Epithelial cell of prostate (primary cell): ENCODE measurements at places on chromosomes 4 and X.

DNA sequence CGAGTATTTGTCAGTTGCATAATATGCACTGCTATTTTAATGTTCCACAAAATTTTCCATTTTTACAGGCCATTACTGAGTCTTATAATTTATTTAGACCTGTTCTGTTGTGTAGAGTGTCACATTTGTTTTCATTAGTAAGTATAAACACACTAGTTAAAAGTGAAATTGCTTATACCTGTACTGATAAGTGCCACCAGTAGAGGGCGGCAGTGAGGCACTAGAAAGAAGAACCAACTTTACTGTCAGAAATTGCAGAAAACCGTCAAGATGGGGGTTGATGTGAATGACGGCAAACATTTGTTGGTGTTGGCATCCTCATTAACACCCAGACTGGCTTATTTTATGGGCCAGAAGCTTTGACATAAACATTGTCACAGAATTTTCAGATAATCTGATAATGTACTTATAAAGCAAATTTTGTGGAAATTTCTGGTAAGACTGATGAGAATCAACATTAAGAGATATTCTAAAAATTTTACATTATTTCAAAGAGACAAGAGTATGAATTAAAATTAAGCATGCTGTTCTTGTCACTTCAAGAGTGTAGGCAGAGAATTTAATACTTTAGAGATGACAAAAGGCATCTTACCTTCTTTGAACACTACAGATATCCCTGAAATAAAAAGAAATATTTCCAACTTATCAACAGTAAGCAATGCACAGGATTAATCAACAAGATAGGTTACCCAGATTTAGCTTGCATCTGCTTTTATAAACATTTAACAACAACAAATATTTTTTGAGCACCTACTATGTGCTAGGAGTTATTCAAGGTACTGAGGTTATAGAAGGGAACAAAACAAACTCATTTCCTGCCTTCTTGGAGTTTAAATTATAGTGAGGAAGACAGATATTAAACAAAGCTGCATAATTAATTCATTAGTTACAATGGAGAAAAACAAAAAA is 24.9 kb downstream of the ALPK1 start:
- DNase-seq, result no peak

- no peak for DNase-seq
These were observed 48.4 kb upstream of the PAK3 start for GRCh38 chrX:111047575-111047974.

DNA sequence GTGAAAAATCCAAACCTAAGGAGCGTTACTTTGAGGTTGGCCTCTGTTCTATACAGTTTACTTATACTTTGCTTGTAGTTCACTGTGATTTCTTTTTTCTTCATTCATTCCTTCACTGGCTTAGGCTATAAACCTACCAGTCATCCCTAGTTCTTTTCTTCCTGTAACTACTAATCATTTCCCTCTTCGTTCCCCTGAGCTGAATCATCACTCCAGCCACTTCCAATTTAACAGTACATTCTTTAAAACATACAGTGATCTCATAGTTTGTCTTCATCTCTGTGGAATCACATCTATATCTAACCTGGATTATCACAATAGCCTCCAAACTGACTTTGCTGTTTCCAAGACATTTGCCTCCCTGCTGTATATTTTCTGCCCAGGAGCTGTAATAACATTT is 25.2 kb upstream of the NPFFR2 start:
- DNase-seq, result peak; percentile 10

DNA sequence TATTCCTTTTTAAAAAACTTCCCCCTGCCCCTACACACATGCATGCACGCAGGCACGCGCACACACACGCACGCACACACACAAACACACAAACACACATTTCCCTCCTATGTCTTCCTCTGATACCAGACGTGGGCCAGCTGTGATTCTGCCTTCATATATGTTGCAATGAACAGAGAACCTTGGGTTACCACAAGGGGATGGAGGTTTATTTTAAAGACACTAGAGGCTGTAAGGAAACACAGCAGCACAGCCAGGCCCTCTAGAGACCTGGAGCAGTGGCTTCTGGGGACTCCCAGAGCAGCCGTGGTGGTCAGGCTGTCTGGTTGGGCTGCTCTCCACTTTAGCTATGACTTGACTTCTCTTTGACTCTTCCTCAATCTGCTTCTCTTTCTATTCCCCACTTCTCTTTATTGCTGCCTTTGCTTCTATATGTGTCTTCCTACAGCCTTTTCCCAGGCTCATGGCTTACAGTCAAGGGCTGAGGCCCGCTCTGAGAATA is 3.2 kb upstream of the TLR10 start:
- DNase-seq, result no peak

- DNase-seq, result no peak
These were observed 53.2 kb downstream of the ATP10D start for GRCh38 chr4:47538111-47538824.

DNA sequence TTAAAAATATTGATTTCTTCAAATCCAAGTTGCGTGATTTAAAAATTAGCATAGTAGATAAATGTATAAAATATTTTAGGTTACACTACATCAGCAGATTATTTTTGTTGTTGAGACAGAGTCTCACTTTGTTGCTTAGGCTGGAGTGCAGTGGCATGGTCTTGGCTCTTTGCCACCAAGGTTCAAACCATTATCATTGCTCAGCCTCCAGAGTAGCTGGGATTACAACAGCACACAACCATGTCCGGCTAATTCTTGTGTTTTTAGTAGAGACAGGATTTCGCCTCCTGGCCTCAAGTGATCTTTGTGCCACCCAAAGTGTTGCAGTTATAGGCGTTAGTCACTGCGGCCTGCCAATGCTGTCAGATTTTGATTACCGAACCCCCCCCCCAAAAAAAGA is 1390.5 kb upstream of the TENM3 start:
- no peak for DNase-seq

GRCh38 chr4:95314573-95314972 is 234.2 kb downstream of the UNC5C start:
- no peak for DNase-seq

GRCh38 chrX:23656091-23656490 is 11.2 kb upstream of the PRDX4 start:
- no peak for DNase-seq

GRCh38 chrX:24372021-24372763 is 11.8 kb downstream of the SUPT20HL1 start:
- no peak for DNase-seq

DNA sequence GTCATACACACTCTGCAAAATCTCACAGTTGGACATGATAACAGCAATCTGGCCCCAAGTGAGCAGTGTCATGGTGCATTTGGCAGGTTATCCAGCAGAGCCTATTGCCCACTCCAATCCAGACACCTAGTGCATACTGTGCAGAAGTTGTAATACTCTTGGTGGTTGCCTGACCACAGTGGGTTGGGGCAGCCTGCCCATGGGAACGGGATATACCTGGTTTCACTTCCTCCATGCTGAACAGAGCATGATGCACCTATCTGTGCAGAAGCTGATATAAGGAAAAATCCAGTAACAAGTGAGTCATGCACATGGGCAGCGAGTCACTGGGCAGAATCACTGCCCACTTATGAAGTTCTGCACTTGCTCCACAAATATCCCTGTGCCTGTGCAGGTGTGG is 105.3 kb upstream of the IGSF1 start:
- no peak for DNase-seq

GRCh38 chr4:159267869-159268285 is 165.0 kb downstream of the RAPGEF2 start:
- DNase-seq, result no peak

DNA sequence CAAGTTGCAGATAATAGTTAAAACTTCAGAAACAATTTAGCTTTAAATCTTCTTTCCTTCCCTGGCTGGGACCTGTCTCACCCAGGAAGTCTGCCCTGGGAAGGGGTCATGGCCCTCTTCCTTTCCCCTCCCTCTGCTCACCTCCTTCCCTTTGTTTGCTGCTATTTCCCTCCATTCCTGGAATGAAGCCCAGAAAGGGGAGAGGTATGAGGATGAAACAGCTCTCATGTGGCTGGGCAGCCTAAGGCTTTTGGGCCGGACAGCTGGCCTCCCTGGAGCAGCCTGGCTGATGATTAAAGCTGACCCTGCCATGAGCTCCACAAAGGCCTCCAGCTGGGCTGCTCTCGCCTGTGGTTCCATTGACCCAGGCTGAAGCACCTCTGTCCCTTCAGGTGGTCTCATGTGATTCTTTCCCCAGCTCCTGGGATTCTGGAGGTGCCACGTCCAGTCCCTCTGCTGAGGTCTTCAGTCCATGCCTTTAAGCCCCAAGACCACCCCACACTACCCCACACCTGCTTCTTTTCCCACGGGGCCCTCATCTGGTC is 202.1 kb downstream of the PTTG2 start:
- no peak for DNase-seq
